ENCODE measurements at places on chromosomes 1 and 21.
A peak's percentile ranks its signal among the peaks of the same experiment; 100 is the strongest.

- no peak for DNase-seq
Observed at GRCh38 chr1:9289090-9289534, 3.6 kb upstream of the SPSB1 start.

DNA sequence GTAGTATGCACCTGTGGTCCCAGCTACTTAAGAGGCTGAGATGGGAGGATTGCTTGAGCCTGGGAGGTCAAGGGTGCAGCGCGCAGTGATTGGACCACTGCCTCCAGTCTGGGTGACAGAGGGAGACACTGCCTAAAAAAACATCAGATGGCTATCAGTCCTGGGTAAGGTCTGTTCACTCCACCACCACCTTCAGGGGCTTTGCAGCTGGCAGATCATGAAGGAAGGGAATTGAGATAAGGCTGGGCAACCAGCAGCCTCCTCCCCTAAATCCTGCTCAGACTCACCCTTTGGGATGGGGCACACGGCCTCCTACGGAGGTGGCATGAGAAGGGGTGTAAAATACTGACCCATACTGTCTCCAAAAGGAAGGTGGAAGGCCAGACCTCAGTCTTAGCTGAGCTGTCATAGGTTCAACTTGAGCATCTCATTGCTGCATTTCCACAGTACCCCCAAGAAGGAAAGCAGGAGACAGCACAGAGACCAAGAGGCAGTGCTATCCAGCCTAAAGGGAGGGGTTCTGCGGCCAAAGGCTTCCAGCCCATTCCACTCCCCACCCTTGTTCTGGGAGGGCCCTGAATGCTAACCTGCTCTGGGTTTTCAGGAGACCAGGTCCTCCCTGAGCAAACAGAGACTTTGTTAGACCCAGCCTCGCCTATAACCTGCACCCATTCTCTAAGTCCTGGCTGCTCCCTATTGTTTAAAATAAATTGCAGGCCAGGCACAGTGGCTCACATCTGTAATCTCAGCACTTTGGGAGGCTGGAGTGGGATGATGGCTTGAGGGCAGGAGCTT, 13.7 kb downstream of the SLC45A3 start:
- no peak for DNase-seq

DNA sequence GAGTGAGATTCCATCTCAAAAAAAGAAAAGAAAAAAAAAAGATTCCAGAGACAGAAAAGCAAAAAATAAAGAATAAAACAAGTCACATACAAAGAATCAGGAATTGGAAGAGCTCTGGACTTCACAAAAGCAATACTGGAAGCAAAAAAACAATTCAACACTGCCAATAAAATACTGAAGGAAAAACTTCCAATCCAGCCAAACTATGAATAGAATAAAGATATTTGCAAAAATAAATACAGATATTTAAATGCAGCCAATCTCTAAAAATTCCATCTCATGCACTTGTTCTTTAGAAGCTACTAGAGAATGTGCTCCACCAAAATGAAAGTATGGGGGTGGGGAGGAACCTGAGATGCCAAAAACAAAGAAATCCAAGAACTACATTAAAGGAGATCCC, 29.4 kb upstream of the RBM34 start:
- DNase-seq, result no peak

- DNase-seq, result no peak
Observed at GRCh38 chr1:232432313-232432712, 197.6 kb downstream of the SIPA1L2 start.

DNA sequence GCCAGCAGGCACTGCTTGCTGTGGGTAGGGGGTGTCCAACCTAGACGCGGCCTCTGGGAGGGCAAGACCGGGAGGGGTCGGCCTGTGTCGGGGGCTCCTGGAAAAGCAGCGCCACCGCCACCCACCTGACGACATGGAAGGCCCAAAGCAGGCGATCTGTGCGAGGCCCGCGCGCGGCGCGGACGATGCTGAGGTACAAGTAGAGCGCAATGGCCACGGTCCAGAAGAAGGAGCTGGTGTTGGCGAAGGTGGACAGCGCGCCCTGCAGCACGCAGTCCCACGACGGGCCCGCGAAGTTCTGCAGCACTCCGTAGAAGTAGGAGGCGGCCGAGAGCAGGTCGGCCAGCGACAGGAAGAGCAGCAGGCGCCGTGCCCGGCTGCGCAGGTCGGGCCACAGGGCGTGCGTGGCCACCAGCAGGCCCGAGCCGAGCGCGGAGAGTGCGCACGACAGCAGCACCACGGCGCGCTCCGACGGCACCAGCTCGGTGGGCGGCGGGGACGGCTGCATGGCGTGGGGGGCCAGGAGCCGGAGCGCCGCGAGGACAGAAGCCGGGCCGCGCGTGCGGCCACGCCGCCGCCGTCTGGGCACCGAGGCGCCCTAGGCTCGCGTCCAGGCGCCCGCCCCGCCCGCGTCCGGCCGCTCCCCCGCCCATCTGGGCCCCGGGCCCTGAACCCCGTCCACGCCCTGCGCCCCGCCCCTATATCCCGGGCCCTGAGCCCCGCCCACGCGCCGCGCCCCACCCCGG, at the start of gene GPR157:
TSS of gene GPR157 (minus strand) at position 583 of the 746 bp plus-strand sequence. CDS start at position 508, 75 bp downstream.
- DNase-seq, result peak; percentile 60

- no peak for DNase-seq
Observed at GRCh38 chr1:154607106-154607608, 829 bp downstream of the ADAR start.

GRCh38 chr1:152461544-152461943, 47.5 kb upstream of the CRNN start:
- DNase-seq, result no peak

- peak; percentile 35 for DNase-seq
Observed at GRCh38 chr21:37220433-37220980, 46.6 kb downstream of the VPS26C start.

- DNase-seq, result no peak
Observed at GRCh38 chr21:44370027-44370735, 16.8 kb downstream of the TRPM2 start.

- DNase-seq, result no peak
Observed at GRCh38 chr1:12015001-12015491, 4.3 kb upstream of the MIIP start.

- no peak for DNase-seq
Observed at GRCh38 chr1:96804648-96805047, 83.1 kb downstream of the PTBP2 start.

DNA sequence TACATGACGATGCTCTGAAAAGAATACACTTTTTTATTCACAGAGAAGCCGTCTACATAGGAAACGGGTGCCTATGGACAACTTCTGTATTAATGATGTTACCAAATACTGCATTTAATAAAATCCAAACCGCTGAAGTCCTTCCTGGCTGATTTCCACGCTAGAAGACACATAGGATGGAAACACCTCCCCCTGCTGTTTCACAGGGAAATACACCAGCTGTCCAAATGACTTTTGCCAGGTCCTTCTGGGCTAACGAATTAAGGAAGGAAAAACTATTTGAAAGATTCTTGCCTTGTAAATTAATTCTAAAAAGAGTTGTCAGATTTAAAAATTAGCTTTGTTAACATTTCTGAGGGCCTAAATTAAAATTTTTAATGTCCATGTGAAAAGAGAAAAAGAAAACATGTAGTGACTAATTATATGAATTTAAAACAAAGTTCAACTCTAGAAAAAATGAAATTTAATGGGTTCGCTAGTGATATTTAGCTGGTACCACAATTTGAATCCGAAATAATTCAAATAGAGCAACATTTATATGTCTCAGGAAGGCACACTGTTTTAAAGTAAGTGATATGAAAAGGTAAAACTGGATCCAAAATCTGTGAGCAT, 146.0 kb downstream of the RERE start:
- DNase-seq, result no peak

DNA sequence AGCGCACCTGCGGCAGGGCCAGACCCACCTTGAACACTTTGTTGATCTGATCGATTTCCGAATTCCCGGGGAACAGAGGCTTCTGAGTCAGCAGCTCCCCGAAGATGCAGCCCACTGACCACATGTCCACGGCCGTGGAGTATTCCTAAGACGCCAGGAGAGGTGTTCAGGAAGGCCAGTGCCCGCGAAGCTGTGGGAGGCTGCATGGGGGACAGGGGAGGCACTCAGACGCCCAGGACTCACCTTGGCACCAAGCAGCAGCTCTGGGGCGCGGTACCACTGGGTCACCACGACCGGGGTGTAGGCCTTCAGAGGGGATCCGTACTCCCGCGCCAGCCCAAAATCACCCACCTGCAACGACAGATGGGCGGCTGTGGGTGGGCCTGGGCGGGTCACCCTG, 11.2 kb upstream of the SLC35E2B start:
- DNase-seq, result no peak

- no peak for DNase-seq
Observed at GRCh38 chr1:88730132-88730675, 46.1 kb downstream of the PKN2 start.

DNA sequence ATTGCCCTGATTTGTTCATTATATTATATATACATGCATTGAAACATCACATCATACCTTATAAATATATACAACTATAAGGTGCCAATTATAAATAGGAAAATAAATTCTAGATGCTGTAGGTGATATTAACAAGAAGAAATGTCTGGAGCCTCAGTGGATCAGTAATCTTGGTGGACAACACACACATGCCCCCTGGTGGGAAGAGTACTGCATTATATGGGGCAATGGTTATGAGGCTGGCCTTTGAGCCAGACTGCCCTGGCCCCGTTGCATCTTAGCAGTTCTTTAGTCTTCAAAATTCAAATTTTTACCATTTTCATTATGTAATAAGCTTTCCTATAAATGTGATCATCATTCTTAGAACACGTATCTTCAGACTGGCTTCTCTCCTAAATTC, 335.0 kb upstream of the GREM2 start:
- DNase-seq, result no peak

- DNase-seq, result no peak
Observed at GRCh38 chr1:232213928-232214327, 416.0 kb downstream of the SIPA1L2 start.

DNA sequence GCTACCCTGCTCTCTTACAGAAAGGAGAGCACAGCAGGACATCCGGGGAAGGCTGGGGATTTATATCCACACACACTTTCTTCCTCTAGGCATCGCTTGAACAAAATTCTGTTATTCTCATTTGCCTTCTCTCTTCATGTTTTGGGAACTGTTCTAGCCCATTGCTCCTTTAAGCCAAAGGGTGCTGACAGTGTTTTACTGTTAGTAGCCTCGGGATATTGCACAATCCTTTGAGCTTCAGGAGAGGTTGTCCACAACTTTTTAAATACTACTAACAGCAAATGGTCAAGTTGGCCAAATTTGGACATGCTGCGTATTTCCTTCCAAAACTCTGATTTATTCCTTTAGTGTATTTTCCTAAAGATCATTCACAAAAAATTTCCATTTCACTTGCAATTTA, 579.2 kb upstream of the RGS18 start:
- no peak for DNase-seq

GRCh38 chr1:161702250-161702649, 4.8 kb upstream of the FCRLA start:
- no peak for DNase-seq

DNA sequence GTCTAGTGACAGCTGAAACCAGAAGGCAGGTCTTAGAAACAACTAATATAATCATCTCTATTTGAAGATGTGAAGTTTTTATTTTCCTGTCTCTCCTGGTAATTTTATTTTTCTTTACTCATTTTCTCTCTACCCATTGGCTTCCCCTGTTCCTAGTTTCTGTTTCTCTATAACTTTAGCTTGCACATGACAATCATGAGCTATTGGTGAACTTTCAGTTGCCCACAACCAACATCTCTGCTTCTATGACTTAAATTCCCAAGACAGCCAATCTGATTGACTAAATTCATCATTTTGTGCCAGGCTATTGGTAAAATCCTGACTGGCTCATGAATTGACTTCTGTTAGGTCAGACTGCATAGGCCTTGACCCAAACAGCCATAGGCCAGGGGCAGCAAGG, 13.7 kb upstream of the ACADM start:
- no peak for DNase-seq

- DNase-seq, result no peak
Observed at GRCh38 chr1:22796642-22797041, 86.0 kb downstream of the EPHB2 start.

DNA sequence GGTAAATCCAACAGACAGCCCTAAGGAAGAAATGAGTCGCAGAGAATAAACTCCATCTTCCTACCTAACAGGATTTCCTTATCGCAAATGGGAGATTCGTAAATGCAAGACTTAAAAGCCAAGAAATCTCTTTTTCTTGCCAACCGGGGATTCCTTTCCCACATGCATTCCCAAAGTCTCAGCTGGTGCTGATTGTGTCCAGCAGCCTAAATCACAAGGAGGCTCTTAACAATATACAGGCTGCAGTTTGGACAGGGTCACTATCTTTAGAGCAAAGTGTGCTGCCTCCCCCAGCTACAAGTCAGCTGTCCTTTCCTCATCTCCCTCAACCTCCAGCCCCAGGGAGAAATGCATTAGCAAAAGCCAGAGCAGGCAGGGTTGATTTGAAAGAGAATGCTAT, 189.8 kb upstream of the PLXNA2 start:
- no peak for DNase-seq

DNA sequence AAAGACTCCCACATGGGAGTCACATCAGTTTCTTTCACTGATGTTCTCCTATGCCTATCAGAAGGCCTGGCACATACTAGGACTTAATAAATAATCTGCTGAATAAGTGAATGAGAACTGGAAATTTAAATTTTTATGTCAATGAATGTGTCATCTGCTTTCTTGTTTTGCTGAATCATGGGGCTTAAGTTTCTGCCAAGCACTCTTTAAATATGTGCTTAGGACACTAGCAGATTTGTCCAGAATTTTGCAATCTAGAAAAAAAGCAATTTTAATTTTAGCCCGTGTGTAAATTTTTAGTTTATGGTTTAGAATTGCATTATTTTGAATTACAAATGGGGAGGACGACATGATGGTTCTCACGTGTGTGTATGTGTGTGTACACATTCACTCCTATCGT, 803.1 kb downstream of the USP25 start:
- DNase-seq, result no peak

Data from activated gamma-delta T cell (primary cell).